ENCODE measurements at places on chromosomes 11 and 22. TPM values are rescaled to one million over a fixed set of nuclear protein-coding genes. Genes with fewer than 3 reads are reported as not detected.
A peak's percentile ranks its signal among the peaks of the same experiment; 100 is the strongest.

GRCh38 chr11:117876341-117877119, at the start of gene FXYD6:
FXYD6 (minus strand) TSS chr11:117876658; CDS start chr11:117842776, 33,882 bp downstream.
- peak; percentile 27 for DNase-seq
- peak within 1 kb of the TSS; percentile 81 for H3K4me3 ChIP-seq
- H3K4me1 ChIP-seq = peaks cover 23% of the 10 kb centered on the region
- peaks cover 57% of the 10 kb centered on the region for H3K27me3 ChIP-seq
- no peaks in the 10 kb centered on the region for H3K36me3 ChIP-seq

DNA sequence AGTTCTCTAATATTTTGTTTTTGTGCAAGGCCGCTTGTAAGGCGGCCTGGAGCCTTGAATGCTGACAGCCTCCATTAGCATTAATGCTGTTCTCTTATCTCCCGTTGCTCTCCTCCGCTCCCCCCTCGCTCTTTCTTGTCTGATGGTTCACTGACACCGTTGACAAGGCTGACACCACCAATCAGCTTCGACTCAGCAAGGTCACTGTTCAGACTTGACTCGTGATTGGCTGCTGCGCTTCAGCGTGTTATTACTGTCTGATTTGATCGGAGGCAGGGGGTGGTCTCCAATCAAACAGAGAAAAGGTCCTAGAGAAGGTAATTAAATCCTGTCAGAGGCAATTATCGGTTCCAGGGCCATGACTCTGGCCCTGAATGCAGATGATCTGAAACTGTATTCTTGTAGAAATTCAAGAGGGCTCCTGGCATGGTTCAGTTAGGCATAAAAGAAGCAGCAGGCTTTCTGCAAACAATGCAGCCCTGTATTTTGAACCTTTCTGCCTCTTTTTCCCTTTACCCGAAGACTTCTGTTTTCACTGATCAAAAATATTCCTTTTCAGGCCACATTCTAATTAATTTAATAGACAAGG, 49.3 kb upstream of the MPPED2 start:
- no peaks in the 10 kb centered on the region for H3K4me1 ChIP-seq
- H3K27ac ChIP-seq = no peak overlapping the region
- DNase-seq = no peak
- no peak overlapping the region for H3K4me3 ChIP-seq
- no peaks in the 10 kb centered on the region for H3K36me3 ChIP-seq
- peaks cover 14% of the 10 kb centered on the region for H3K27me3 ChIP-seq

DNA sequence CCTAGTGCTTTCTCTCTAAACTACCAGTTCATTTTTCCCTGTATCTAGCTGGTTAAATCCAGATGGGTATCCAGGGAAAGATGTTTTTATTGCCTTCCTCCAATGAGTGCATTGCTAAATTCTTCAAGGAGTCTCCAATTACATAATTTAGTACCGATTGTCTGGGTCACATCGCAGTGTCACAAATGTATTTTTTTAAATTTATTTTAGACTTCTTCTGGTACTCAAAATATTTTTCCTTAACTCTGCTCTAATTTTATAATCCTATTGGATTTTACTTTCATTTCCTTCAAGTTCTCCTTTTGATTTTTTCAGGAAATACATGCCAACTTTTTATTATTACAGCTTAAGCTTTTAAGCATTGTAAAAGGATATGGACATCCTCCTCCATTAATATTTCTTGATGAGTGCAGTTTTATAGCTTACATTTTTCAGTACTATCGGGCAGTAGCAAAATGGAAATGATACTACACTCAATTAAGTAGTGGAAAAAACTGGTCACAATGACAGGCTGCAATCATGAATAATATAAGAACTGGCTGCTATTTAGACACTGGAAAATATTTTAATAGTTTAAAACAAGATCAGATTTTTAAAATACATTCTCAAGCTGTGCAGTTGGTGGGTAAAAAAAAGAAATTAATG, 20.3 kb downstream of the BBOX1 start:
- H3K27me3 ChIP-seq = no peaks in the 10 kb centered on the region
- H3K27ac ChIP-seq = no peak overlapping the region
- no peak overlapping the region for H3K4me3 ChIP-seq
- no peaks in the 10 kb centered on the region for H3K36me3 ChIP-seq
- DNase-seq = no peak
- no peaks in the 10 kb centered on the region for H3K4me1 ChIP-seq

- H3K36me3 ChIP-seq = no peaks in the 10 kb centered on the region
- H3K27ac ChIP-seq = no peak overlapping the region
- peaks cover 14% of the 10 kb centered on the region for H3K4me1 ChIP-seq
- peak; percentile 77 for DNase-seq
- H3K4me3 ChIP-seq = no peak overlapping the region
Measured at GRCh38 chr22:24525416-24526037, 29.4 kb downstream of the GUCD1 start.

CRYBB3 gene
- total RNA-seq = 0.35 TPM

GRCh38 chr11:102309621-102310541, 7.4 kb upstream of the BIRC3 start:
- DNase-seq = no peak
- H3K27ac ChIP-seq = no peak overlapping the region
- no peaks in the 10 kb centered on the region for H3K36me3 ChIP-seq
- peaks cover 44% of the 10 kb centered on the region for H3K4me1 ChIP-seq
- H3K4me3 ChIP-seq = no peak overlapping the region

GRCh38 chr11:1843098-1843473, 4.3 kb downstream of the TNNI2 start:
- H3K36me3 ChIP-seq = no peaks in the 10 kb centered on the region
- no peak for DNase-seq
- no peak overlapping the region for H3K4me3 ChIP-seq
- peaks cover 8% of the 10 kb centered on the region for H3K27me3 ChIP-seq
- H3K27ac ChIP-seq = no peak overlapping the region
- peaks cover 39% of the 10 kb centered on the region for H3K4me1 ChIP-seq

DNA sequence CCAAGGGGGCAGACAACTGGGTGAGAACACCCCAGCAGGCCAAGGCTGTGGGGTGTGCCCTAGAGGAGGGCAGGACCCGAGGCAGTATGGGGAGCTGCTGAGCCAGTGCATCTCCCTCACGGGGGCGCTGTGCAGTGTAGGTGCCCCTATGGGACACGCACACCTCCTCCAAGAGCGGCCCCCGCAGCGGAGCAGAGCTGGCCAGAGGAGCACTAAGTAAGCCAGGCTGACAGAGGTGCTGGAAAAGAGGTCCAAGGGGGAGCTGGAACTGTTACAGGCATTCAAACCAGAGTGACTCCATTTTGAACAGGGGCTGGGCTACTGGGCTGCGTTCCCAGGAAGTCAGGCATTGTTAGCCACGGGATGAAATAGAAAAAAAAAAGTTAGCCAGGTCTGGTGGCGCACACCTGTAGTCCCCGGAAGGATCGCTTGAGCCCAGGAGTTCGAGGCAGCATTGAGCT, 41.8 kb downstream of the TST start:
- peaks cover 5% of the 10 kb centered on the region for H3K27me3 ChIP-seq
- no peaks in the 10 kb centered on the region for H3K36me3 ChIP-seq
- peak overlapping the region; percentile 90 for H3K27ac ChIP-seq
- peak; percentile 84 for DNase-seq
- H3K4me1 ChIP-seq = peaks cover 10% of the 10 kb centered on the region
- H3K4me3 ChIP-seq = peak overlapping the region; percentile 80

DNA sequence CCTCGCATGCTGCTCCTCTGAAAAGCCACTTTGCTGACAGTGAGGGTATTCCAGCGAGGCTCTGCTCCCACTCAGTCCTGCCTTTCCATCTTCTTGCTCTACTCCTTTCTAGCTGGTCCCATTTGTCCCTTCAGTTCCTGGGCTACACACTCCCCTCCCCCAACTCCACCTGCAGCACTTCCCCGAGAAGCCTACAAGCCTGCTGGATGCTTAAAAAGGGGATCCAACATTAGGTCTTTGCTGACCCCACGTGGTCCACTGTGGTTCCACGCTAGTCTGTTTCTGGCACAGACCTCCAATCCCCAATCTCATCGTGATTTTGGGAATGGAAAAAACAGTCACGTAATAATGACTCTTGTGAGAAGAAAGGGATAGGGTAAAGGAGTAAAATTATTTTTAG, 121.6 kb upstream of the SNX19 start:
- H3K27ac ChIP-seq = no peak overlapping the region
- H3K4me3 ChIP-seq = no peak overlapping the region
- no peak for DNase-seq

OR5M8 gene
- not detected for total RNA-seq

P2RY2 gene
- total RNA-seq = not detected

DNA sequence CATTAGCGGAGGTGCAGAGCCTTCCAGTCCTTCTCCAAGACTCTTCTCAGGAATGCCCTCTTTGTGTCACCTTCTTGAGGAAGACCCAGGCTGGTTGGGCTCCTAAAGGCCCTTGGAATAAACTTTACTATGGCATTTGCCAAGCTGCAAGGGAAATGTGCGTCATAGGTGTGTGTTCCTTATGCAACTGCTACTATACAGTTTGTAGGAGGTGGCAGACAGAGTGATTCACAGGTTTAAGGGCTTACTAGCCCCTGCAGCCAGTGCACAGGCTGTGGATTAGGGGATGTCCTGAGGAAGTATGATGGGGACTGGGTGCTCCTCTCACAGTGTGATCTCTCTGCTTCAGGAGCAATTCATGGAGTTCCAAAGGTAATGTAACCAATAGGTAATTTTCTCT, 74.6 kb downstream of the TENM4 start:
- H3K27ac ChIP-seq = no peak overlapping the region
- DNase-seq = no peak
- H3K36me3 ChIP-seq = no peaks in the 10 kb centered on the region
- no peaks in the 10 kb centered on the region for H3K4me1 ChIP-seq

C22orf23 gene
- 0.41 TPM for total RNA-seq

GRCh38 chr11:47233989-47234668, 14.5 kb downstream of the ACP2 start:
- H3K27ac ChIP-seq = peak overlapping the region; percentile 81
- H3K27me3 ChIP-seq = no peaks in the 10 kb centered on the region
- H3K4me3 ChIP-seq = peak overlapping the region; percentile 49

GRCh38 chr11:76554767-76555166, 109.9 kb downstream of the EMSY start:
- peaks cover 2% of the 10 kb centered on the region for H3K36me3 ChIP-seq
- no peak for DNase-seq
- H3K4me3 ChIP-seq = no peak overlapping the region

GRCh38 chr11:74444173-74444826, 23.0 kb downstream of the KCNE3 start:
- no peaks in the 10 kb centered on the region for H3K36me3 ChIP-seq
- H3K4me1 ChIP-seq = peaks cover 6% of the 10 kb centered on the region
- no peak overlapping the region for H3K27ac ChIP-seq
- no peak for DNase-seq

DNA sequence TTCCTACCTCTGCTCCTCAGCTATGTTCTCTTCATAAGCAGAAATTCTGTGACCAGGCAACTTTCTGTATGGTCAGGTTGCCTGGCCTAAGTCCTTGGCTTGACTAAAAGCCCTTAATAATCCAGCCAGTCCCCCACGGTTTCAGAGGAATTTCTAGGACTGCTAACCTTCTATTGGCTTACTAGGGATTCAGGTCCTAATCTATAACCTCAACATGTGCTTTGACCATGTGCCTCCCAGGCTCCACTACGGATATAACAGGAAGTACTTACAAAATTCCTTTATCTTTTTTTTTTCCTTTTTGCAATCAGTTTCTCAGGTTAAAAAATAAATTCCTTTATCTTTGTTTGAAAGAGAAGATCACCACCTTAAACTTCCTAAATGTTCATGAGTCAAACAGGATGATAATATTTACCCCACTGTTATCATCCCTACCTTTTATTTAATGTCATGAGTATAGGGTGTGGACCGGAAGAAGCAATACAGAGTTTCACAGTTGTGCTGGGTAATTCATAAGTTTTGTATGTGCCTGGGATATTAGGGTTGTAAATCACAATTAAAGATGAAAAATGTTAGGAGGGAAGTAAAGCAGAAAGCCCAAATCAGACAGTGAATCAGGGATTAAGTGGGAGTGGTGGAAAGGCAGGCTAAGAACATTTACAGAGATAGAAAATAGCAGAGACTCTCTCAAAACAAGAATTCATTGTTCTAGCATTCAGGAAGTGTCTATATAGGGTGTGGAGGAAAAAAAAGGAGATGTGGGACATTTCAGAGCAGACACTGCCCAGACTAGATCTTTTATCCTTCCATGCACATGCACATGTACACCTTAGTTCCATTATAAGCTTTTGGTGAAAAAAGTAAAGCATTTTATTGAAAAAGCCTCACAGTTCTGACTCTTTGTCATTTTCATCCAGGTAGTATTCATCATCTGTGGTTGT, 10.7 kb upstream of the POGLUT3 start:
- H3K4me3 ChIP-seq = no peak overlapping the region
- DNase-seq = no peak
- H3K36me3 ChIP-seq = peaks cover 2% of the 10 kb centered on the region
- H3K27me3 ChIP-seq = no peaks in the 10 kb centered on the region

- H3K27ac ChIP-seq = peak overlapping the region; percentile 78
- no peaks in the 10 kb centered on the region for H3K27me3 ChIP-seq
- DNase-seq = no peak
- no peak overlapping the region for H3K4me3 ChIP-seq
Measured at GRCh38 chr11:6608011-6608410, 4.0 kb downstream of the TAF10 start.

- H3K27ac ChIP-seq = no peak overlapping the region
- peaks cover 31% of the 10 kb centered on the region for H3K36me3 ChIP-seq
- no peaks in the 10 kb centered on the region for H3K27me3 ChIP-seq
- no peak overlapping the region for H3K4me3 ChIP-seq
- peaks cover 3% of the 10 kb centered on the region for H3K4me1 ChIP-seq
- no peak for DNase-seq
Measured at GRCh38 chr22:44207981-44208317, 27.2 kb downstream of the PARVG start.

- H3K27me3 ChIP-seq = no peaks in the 10 kb centered on the region
- H3K27ac ChIP-seq = no peak overlapping the region
- H3K4me1 ChIP-seq = no peaks in the 10 kb centered on the region
Measured at GRCh38 chr11:29095821-29096220, 921.0 kb downstream of the KCNA4 start.

MS4A14 gene
- total RNA-seq = not detected

OR51B2 gene
- total RNA-seq = not detected

- DNase-seq = no peak
- no peaks in the 10 kb centered on the region for H3K27me3 ChIP-seq
- H3K4me1 ChIP-seq = peaks cover 77% of the 10 kb centered on the region
Measured at GRCh38 chr22:17775781-17776465, 1.7 kb upstream of the BID start.

CATSPER1 gene
- total RNA-seq = not detected

DNA sequence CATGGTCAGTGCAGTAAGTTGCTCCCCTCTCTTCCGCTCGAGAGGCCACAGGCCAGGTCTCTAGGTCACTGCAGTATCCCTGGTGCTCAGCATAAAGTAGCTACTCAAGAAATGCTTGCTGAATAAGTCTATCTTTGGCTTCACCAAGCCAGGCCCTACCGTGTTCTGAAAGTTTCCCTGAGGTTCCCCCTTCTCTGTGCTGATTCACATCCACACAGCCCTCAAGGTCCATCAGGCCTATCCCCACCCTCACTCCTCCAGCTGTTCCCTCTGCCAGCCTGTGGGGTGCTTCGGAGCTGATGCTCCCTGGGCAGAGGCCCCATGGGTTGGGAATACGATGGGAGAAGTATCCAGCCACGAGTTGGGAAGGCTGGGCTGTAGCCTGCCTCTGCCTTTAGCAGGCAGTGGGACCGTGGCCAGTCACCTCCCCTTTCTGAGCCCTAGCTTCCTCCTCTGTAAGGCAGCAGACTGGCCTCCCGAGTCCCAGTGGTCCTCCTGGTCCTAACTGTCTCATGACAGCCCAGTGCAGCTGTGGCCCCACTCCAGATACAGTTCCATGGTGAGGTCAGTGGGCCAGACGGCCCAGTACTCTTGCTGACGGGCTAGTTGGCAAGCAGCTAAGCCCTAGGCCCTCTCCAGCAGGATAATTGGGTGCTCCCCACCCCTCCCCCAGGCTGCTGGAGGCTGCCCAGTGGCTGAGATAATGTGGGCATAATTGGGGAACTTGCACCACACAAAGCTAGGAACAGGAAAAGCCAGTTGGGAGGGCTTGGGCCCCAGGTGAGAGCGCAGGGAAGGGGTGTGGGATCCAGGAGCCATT, 48.2 kb downstream of the NECTIN1 start:
- no peak overlapping the region for H3K27ac ChIP-seq
- no peaks in the 10 kb centered on the region for H3K27me3 ChIP-seq
- DNase-seq = no peak
- H3K36me3 ChIP-seq = peaks cover 9% of the 10 kb centered on the region

Measured in activated naive CD8-positive, alpha-beta T cell treated with anti-CD3 and anti-CD28 coated beads for 36 hours (primary cell).